ENCODE measurements at places on chromosomes 2 and 18.

DNA sequence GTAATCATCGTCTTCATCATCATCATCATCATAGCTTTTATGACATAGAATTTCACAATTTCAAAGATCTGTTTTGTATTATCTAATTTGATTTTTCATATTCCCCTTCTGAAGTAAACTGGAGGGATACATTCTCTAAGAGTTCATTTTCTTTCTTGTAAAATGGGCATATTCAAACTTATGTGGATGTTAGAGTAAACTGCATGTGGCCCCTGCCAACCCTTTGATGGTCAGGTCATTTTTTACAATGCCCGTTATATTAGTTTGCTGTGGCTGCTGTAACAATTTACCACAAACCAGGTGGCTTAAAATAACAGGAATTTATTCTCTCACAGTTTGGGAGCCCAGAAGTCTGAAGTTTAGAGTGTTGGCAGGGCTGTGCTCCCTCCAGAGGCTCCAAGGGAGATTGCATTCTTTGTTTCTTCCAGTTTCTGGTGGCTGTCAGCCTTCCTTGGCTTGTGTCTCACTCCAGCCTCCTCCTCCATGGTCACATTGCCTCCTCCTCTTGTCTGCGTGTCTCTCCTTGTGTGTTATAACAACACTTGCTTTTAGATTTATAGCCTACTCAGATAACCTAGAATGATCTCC lies 127.5 kb upstream of the MMADHC start:
- no peak for DNase-seq

- DNase-seq = no peak
Measured at GRCh38 chr2:135615404-135615803, 84.1 kb downstream of the R3HDM1 start.

DNA sequence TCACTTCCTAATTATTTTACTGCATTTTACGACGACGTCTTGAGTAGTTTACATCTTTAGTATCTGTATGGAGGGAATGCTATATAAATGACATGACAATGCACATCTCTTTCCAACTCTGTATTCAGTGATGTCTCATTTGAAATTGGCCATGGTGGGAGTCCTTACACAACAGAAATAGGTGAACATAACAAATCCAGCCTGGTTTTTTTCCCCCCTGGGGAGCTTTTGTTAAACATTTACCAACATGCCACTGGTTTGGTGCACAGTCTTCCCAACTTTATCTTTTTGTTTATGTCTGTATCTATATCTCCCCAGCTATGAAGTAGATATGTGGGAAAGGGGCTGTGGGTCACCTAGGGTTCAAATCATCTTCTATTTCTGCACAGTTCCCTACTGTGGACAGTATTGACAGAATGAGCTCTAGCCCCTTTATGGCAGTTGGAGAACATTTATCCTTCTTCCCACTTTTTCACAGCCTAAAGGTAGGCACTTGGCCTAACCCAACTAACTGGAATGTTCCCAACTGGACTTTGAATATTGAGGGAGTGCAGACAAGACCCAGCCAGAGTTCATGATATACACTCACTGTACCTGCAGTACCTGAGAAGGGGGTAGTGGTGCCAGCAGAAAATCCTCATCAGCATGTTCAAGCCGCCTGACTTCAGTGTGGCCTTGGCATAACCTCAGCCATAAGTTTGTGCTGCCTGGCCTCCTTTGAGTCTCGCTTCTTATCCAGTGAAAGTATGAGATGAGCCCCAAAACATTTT lies 5.7 kb upstream of the RTKN start:
- no peak for DNase-seq

GRCh38 chr2:174121175-174121574 lies 127.2 kb downstream of the OLA1 start:
- DNase-seq = no peak

DNA sequence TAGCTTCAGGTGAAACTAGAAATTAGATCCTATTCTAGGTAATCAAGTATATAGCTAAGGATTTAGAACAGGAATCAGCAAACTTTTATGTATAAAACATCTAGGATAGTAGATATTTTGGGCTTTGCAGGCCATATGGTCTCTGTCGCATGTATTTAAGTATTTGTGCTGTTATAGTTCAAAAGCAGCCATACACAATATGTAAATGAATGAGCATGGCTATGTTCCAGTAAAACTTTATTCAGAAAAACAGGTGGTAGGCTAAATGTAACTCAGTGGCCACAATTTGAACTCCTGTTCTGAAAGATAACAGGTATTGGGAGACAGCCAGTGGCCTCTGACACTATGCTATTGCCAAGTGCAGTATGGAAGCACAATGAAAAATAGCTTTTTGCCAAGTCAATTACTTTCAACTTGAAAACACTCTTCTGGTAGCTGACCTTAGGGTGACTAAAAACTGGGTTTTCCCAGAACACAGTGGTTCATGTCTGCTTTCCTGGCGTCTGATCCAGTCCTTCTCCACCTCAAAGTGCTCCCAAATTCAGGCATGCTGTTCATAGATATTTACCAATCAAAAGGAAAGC lies 304.7 kb upstream of the SYT4 start:
- no peak for DNase-seq

DNA sequence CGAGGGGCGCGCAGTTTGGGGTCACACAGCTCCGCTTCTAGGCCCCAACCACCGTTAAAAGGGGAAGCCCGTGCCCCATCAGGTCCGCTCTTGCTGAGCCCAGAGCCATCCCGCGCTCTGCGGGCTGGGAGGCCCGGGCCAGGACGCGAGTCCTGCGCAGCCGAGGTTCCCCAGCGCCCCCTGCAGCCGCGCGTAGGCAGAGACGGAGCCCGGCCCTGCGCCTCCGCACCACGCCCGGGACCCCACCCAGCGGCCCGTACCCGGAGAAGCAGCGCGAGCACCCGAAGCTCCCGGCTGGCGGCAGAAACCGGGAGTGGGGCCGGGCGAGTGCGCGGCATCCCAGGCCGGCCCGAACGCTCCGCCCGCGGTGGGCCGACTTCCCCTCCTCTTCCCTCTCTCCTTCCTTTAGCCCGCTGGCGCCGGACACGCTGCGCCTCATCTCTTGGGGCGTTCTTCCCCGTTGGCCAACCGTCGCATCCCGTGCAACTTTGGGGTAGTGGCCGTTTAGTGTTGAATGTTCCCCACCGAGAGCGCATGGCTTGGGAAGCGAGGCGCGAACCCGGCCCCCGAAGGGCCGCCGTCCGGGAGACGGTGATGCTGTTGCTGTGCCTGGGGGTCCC lies at the start of gene ITGA4:
ITGA4 (plus strand) TSS at position 266 of the 620 bp plus-strand sequence; CDS start at position 535, 269 bp downstream.
- peak; percentile 84 for DNase-seq

GRCh38 chr2:96092951-96093350 lies 23.4 kb downstream of the ADRA2B start:
- DNase-seq = no peak

DNA sequence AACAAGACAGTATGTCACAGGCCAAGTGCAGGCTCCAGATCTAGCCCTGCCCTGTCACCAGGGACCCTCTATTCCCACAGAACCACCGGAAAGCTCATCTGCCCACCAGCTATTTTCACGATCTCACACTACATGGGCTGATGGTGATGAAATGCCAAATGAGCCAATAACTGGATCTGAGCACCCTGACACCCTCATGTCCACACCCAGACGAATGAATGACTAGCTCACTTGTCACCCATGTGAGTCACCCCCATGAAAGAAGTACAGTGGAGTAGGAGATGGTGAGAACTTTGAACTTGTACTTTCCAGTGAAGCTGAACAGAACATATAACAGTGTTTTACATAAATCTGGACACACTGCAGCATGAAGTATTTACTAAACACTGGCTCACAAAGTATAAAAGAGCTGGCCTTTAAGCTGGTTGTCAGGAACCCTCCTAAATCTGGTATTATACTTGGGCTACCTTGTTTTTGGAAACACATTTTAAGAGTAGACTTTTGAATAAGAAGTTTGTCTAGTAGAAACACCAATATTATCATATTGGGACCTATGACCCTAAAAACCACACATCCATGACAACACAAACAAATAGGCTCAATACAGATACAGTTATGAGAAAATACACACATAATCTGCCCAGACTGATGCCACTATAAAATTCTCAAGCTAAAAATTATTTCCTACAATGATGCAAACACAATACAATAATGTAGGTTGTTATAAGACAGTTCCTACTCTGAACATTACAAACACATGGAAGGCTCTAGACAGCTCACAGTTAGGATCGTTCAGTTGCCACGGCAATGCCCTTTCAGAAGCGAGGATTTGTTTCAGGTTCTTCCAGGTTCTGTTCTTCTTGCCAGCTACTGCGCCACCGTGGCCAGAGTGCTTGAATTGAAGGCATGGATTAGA lies 19.0 kb downstream of the INO80C start:
- DNase-seq = no peak

DNA sequence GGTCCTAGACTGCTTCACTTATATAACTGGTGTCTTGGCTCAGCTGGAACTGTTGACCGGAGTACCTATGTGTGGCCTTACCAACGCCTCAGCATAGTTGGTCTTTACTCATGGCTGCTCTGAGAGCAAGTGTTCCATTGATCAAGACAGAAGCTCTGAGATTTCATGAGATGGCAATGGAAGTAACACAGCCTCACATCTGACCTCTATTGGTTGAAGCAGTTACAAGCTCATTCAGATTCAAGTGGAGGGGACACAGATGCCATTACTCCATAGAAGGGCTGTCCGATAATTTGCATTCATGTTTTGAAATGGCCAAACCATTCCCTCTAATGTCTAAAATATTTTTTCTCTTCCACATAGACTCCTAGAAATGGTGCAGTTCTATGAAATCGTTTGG lies 46.4 kb upstream of the STK39 start:
- DNase-seq = no peak

DNA sequence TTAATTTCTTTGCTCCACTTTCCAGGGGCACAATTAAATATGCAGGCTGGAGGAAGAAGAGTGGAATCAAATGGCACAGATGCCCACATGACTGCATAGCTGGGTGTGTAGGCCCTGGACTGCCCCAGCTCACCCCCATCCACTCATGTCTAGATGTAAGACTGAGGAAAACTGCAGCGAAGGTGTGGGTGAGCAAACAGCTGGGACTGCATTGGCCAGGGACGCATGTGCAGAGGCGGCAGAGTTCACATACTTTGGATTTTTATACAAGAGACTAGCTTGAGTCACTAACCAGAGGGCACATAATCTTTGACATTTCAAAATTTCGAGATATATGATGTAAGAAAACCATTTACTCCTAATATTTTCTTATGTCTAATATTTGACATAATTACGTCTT lies 60.1 kb downstream of the SPIRE1 start:
- DNase-seq = no peak

GRCh38 chr2:133557614-133558013 lies 10.6 kb downstream of the NCKAP5 start:
- no peak for DNase-seq

- no peak for DNase-seq
Measured at GRCh38 chr2:152646775-152647174, 70.5 kb downstream of the PRPF40A start.

GRCh38 chr2:66874411-66874810 lies 439.5 kb downstream of the MEIS1 start:
- DNase-seq = no peak

GRCh38 chr2:62200868-62201267 lies 5.0 kb downstream of the B3GNT2 start:
- no peak for DNase-seq

- DNase-seq = no peak
Measured at GRCh38 chr18:64100116-64100922, 48.6 kb downstream of the LINC00305 start.

DNA sequence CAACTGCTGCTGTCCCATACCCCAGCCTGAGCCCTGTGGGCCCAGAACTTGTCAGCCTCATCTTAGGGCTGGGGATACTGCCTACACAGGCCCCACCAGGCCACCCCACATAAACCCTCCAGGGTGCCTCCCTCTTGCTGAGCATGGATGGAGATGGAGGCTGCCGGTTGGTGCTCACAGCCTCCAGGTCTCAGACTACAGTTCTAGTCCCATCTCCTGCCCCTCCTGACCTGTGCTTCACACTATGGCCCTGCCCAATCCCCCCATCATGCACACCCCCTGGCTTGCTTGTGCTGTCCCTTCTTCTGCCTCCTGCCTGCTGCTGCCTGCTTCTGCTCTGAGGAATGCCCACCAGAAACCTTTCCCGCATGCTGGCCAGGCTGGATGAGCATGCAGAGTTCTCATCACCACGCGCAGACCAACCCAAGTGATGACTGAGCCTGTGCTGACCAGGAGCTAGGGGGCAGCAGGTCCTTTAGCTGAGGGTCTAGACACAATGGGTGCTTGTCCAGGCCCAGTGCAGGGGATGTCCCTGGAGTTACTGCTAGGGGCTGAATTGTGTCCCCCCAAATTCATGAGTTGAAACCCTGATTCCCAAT lies 138.4 kb upstream of the HS6ST1 start:
- DNase-seq = no peak

DNA sequence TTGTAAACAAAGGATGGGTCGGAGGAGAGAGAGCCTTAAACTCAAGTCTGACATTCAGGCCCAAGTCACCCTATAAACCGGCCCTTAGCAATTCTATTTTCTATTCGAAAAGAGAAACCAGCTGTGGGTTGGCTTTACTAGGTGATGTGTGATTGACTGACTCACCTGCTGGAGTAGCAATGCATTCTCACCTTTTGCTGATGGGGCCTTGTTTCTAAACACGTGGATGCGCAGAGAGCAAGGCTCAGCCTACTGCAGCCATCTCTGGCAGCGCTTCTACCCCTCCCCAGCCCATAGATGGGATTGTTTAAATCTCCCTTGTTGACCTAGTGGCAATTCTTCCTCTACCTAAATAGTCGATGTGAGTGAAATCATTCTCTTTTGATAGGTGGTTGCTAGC lies 138.5 kb downstream of the MEIS1 start:
- no peak for DNase-seq

- no peak for DNase-seq
Measured at GRCh38 chr2:149559341-149560068, 28.1 kb downstream of the MMADHC start.

GRCh38 chr18:23912356-23912755 lies 102.2 kb upstream of the TTC39C start:
- DNase-seq = no peak

- DNase-seq = no peak
Measured at GRCh38 chr2:175984846-175985245, 17.2 kb downstream of the LNPK start.

DNA sequence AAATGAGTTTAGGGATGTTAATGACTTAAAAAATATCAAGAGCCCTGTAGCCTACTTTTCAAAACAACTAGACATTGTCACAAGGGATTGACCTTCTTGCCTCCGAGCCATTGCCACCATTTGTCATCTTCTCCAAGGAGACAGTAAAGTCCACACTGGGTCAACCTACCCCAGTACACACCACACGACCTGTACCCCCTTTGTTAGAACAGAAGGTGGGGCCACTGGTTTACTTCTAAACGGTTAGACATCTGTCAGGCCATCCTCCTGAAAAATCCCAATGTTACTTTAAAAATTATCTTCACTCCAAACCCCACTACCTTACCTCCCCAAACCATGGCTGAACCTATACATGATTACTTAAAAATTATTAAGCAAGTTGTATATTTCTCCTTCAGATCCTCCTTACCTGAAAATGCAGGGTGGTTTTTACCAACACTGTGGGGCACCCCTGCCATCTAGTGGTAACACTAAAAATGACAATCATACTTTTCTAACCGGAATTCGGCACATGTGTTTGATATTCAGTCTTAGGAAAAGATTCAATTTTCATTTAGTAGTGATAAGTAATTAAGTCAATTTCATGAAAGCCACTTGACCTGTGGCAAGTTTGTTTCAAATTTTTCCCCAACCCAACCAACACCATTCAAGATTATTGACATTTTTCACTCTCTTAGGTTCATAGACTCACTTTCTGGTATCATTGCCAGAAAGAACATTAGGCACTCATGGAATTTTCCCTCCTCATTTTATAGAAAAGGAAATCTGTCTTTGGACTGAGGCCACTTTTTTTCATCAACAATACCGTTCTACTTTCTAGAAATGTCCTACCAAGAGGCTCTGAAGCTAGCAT lies 265.3 kb upstream of the PKDCC start:
- DNase-seq = peak; percentile 25

- peak; percentile 33 for DNase-seq
Measured at GRCh38 chr2:54013996-54014395, 43.2 kb upstream of the PSME4 start.

All from CD4-positive, alpha-beta T cell treated with Interleukin-6 at 100 ng/mL for 8 hours (primary cell).